Islet precursor cell (in vitro differentiated cells): ENCODE measurements at places on chromosomes 11 and 22.
A peak's percentile ranks its signal among the peaks of the same experiment; 100 is the strongest.

DNA sequence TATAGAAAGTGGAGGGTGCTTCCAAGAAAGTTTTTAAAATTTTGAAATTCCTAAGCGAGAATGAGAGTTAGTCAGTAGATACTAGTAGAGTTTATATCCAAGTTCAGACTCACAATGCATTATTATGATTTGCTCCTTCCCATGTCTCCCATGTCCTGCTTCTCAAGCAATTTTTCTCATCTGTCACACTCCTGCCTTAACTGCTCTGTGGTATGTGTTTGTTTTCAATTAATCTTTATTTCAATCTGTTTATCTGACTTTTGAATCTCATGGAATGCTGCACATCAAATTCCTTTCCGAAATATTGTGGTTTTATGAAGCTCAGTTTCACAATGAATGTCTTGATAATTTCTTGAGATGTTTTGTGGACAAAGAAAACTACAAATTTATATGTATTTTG is 18.1 kb downstream of the THY1 start:
- no peak for DNase-seq

DNA sequence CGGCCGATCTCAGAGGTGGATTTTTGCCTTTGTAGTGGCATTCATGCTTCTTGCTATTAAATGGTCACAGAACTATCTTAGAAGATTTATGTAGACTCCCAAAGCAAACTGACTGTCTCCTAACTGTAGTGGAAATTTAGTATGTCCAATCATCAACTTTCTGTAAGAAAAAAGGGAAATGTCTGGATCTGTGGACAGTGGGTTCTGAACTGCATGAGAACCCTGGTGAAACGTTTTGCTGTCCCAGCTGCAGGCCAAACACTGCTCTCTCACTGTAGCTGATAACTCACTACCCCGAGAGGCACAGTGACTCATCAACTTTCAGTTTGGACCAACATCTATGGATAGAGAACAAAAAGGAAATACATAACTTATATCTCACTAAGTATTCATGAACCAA is 387.1 kb downstream of the SOX6 start:
- peak; percentile 71 for DNase-seq

GRCh38 chr11:4068962-4069361 is 25.6 kb upstream of the RRM1 start:
- no peak for DNase-seq

DNA sequence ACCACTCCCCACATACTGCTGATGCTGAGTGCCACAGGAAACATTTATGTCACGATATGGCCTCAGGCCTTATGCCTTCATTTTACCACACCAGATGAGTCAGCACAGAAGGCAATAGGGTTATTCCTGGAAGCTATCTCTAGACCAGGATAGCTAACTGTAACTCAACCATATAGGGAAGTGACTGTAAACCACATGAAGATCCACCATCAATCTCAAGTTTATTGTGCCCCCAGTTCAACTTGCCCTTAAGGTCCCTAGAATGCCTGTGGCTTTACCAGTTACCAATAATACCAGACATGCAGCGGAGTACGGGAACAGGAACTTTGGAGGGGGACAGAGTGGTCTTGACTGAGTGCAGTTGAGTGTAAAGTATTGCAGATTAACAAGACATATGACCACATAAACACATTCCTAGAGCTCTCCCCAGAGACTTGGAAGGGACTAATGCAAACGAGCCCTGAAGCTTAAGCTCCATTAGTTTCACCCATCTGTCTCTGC is 180.9 kb downstream of the KIF18A start:
- peak; percentile 80 for DNase-seq

GRCh38 chr11:119175493-119176077 is 7.1 kb downstream of the NLRX1 start:
- DNase-seq: no peak

DNA sequence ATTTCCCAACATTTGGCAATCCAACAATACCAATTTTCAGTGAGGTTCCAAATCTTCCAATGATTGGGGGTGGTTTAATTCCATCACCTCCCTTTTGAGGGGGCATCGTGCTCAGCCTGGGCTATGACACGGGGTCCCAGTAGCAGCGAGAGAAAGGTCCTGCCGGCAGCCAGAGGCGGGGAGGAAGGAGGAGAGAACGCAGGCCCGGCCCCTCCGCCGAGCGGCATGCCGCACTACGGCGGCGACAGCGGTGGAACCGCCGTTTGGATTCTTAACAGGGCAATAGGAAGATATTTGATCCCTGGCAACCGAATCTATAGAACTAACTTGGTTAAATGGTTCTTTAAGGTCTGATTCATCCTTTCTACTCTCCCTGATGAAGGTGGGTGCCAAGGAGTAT is 18.3 kb upstream of the NDUFA6 start:
- DNase-seq: no peak

GRCh38 chr11:20060181-20060580 is 100.1 kb downstream of the DBX1 start:
- no peak for DNase-seq

DNA sequence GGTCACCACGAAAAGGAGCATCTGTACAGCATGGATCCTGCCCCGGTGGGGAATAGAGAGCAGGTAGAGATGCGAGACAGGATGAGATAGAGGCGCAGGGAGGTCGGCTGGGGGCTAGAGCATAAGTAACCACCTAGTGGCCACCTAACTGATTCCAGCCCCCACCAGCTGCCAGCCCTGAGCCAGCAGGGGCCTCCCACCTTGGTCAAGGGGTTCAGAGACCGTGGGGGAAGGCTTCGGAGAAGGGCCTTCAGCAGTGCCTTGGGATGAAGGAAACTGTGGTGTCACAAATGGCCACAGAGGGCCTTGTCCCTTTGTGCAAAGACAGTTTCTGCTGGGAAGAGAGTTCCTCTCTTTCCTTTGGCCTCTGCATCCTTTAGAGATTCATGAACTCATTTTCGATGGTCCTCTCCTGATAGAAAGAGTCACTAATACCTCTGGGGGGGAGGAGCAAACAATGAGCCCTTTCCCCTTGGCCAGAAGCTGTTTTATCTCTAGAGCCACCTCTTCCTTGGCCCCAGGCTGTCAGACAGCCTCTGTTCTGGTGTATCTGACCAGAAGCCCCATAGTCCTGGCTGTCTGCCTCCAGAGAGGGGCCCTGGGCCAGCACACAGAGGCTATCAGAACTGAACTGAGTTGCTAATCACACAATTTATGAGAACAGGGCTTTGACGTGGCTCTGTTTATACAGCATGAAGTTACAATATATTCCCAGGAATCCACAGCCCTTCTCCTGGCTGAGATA is 146.0 kb downstream of the PARVA start:
- peak; percentile 85 for DNase-seq

DNA sequence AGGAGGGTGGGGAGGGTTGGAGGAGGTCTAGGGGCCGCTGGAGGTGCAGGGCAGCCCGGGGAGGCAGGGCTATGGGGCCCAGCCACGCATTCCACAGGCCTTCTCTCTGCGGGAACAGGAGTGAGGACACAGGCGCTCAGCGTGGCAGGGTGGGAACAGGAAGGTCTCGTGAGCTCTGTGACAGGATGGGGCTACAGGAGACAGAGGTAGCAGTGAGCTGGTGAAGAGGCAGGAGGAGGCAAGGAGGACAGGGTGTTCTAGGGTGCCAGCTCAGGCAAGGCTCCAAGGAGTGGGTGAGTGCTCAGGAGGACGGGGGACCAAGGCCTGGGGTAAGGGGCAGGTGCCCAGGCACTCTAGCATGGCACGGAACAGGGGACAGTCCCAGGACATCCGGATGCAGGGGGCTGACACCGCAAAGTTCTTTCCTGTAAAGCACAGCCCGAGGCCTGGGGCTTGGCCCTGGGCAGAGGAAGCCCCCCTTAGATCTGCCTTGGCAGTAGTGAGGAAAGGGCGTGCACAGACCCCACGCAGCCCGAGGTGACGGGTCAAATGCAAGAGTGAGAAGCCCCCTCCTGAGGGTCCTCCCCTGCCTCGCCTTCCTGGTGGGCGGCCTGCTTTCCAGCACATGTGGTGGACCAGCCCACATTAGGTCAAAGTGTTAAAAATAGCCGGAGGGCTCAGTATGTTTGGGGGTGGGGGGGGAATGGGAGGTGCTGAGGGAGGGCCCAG is 4.7 kb upstream of the NEAT1 start:
- DNase-seq: peak; percentile 79
